ENCODE measurements at places on chromosomes 2 and 18.

DNA sequence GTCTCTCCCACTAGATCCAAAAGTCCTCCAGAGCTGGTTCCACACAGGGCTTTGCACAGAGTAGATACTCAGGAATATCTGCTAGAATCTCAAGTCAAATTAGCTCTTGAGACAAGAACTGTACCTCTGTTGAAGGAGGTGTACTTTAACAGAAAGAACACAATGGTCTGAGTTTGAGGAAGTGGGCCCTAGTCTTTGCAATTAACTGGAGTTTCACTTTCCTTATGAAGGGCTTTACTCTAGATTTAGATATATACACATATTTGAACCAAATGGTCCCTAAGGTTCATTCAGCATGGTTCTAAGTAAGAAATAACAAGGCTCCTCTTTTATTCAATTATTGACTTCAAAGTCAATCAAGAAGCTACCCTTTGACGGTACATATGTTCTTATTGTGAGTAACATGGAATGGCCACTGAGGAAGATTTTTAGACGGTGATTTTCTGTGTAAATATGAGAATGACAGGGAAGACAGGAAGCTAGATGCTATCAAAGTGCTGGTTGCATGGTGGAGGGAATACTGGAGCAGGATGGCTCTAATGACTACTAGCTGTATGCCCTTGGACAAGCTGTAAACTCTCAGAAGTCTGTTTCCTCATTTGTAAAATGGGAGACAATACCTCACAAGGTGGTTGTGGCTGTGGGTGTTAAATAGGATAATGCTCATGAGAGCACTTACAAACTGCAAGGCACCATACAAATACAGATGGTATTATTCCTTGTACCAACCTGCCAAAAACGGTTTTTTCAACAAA lies 73.5 kb upstream of the SERTAD2 start:
- no peak for DNase-seq

- DNase-seq = no peak
Observed at GRCh38 chr2:53407363-53408080, 360.1 kb upstream of the CHAC2 start.

- DNase-seq = no peak
Observed at GRCh38 chr18:13232086-13232917, 13.7 kb downstream of the LDLRAD4 start.

DNA sequence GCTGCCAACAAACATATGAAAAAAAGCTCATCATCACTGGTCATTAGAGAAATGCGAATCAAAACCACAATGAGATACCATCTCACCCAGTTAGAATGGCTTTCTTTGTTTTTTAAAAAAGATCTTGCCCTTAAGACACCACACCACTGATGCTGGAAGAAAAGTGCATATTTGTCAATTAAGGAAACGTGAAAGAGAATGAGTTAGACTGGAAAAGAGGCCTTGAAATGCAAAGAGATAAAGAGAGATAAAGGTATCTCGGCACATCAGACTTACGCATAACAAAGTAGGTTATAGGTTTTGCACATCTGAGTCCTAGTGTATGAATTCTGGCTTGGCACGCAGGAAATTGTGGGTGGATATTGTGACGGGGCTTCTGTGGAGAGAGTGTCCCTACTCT lies 149.5 kb downstream of the MTX2 start:
- no peak for DNase-seq

GRCh38 chr2:55842046-55842445 lies 81.5 kb downstream of the EFEMP1 start:
- no peak for DNase-seq

GRCh38 chr2:160207804-160208654 lies 8.0 kb upstream of the ITGB6 start:
- DNase-seq = no peak

DNA sequence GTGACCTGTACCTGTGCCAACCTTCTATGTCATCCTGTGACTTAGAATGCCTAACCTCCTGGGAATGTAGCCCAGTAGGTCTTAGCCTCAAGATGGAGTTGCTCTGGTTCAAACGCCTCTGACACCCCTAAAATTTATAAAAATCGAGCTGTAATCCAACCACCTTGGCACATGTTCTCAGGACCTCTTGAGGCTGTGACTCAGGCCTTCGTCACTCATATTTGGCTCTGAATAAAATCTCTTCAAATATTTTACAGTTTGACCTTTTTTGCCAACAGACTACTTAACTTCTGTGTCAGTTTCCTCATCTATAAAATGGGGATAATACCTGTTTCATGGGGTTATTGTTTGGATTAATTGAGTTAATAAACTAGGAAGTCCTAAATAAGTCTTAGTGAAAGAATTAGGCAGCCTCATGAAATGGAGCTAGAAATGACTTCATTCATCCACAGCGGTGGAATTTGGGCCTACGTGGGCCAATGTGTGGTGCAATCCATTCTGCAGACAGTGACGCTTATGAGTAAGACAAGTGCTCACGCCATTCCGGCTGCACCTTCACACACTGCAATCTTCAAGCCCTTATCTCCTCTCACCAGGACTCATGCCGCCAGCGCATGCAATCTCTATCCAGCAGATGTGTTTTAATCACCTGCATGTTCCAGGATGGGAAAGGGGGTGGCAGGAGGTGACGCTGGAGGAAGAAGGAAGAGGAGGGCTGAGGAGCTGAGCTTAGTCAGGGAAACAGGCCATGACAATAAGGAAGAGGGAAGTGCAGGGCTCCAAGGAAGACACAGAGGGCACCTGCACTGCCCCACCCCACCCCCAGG lies 2.0 kb upstream of the UBE2F start:
- no peak for DNase-seq

GRCh38 chr2:28296904-28297303 lies 95.8 kb upstream of the FOSL2 start:
- DNase-seq = no peak

DNA sequence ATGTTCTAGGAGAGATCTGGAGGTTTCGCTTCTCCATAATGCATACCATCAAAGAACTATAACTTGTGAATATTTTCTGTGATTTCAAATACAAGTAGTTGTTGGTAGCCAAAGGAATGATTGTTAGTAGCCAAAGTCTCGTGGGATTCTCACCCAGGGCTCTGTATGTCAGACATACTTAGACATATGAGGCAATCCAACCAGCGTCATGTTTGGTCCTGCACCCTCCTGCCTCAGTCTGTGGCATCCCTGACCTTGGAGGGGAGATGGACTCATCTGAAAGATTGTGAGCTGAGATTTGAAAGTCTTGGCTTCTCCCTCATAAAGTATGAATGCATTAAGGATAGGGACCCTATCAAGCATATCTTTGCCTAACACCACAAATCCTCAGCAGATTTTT lies 81.2 kb downstream of the CTIF start:
- DNase-seq = no peak

GRCh38 chr2:120182019-120182560 lies 41.1 kb downstream of the TMEM185B start:
- no peak for DNase-seq

DNA sequence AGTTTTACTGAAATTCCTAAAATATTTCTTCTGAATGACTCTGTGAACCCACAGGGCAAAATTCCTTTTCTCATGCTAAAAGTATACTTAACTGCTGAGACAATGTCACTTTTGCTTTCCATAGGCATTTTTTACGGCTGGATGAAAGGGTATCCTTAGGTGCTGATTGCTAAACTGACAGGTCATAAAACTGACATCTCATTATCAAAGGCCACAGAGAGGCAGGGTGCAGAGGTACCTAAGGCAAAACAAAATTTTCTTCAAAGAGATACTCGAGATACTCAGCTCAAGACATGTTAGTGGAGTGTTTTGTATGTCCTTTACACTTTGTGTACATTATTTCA lies 62.0 kb upstream of the WDR75 start:
- no peak for DNase-seq

- peak; percentile 71 for DNase-seq
Observed at GRCh38 chr2:17879137-17879912, 858 bp downstream of the KCNS3 start.
